Left cardiac atrium (tissue), 4 donors: ENCODE measurements at places on chromosomes 2 and 18.

- DNase-seq: peak; percentile 71
Observed at GRCh38 chr2:17538844-17539554, 1.5 kb upstream of the VSNL1 start.

DNA sequence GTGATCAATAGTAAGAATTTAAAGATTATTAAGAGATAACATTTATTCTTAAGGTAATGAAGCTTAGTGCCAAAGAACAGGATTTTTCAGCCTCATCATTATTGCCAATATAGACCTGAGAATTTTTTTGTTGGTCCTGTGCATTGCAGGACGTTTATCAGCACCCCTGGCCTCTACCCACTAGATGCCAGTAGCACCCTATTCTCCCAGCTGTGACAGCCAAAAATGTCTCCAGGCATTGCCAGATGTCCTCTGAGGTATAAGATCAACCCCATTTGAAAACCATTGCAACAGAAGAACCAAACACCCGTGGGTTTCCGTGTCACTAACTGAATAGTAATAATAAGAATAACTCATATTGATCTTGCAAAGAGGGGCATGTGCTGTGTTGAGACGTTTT lies 700.0 kb upstream of the SOX11 start:
- no peak for DNase-seq

DNA sequence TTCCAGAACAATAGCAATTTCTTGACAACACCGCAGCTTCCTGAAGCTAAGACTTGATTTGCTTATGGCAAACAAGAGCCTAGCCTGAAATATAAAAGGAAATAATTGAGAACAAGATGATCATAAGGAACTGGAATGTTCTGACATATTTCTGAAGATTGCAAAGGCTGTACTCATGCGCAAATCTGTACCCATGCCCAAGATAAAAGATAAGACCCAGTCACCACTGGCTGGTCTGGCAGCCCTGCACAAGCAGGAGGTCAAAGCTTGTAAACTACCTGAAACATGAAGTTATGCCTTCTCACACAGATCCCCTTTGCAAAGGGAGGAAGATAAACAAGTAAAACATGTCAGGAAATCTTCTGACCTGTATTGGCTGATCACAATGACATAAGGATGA lies 160.8 kb upstream of the GYPC start:
- no peak for DNase-seq

- DNase-seq: no peak
Observed at GRCh38 chr2:20400787-20401488, 45.9 kb upstream of the RHOB start.

- DNase-seq: peak; percentile 78
Observed at GRCh38 chr2:28452534-28453081, 43.3 kb upstream of the PLB1 start.

DNA sequence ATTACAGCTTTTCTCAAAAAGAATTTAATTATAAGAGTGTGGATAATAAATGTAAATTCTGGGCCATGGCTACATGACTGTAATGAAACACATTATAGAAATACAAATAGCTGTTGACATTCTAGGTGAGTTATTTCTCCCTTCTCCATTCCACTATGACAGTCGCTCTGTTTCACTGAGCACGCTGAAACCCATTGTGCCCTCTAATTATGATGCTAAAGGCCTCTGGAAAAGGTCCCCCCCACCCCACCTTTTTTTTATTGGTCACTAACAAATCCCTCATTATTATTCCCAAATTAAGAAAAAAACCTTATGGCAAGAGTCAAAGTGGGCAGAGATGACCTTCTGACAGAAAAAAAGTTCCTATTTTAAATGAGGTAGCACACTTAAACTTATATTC lies 285.0 kb upstream of the SIX3 start:
- DNase-seq: no peak

GRCh38 chr2:152240559-152241231 lies 65.1 kb upstream of the STAM2 start:
- DNase-seq: no peak

- no peak for DNase-seq
Observed at GRCh38 chr18:72768681-72769229, 99.0 kb downstream of the NETO1 start.

DNA sequence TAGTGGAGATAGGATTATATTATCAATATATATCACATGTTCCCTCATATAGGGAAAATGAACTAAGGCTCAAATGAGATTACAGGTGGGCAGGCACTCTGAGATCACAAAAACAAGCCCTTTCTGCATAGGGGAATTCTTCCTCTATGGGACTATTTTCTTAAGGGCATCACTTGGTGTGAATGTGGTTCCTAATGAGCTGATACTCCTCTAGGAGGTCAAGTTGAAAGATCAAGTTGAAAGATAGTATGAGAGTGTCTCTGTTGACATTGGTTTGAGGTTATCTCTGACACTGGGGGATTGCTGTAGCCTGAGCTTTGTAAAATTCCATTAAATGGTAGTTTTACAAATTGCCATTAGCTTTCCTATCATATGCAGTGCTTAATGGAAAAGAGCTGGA lies 270.4 kb downstream of the PRKCE start:
- no peak for DNase-seq

DNA sequence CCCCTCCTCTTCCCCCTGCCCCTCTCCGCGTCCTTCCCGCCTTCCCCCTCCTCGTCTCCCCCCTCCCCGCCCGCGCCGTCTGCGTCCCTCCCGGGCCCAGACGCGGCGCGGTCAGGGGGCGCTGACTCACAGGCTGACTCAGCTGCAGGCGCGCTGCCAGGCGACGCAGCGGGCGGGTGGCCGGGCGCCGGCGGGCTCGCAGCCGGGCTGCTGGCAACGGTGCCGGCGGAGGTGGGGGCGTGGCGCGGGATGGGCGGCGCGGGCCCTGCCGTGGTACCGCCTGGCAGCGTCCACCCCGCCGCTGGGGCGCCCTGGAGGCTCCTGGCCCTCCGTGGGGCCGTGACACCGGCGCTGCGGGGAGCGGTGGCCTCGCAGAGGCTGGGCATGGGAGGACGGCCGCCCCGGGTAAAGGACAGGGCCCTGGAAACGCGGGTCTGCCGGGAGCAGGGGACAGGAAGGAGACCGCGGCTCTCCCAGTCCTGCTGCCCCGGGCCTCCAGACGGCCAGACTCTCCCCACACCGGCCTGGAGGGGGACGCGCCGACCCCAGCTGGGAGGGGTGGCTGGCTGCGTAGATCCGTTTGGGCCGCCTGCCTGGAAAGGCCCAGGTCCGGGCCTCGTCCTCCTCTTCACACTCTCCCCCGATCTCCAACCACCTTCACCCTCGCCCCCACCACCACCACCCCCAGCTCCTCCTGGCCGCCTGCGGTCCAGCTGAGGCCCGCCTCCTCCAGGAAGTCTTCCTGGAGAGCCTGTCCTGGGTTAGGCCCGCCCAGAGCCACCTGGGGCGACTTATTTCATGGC lies 10.0 kb upstream of the PROC start:
- peak; percentile 93 for DNase-seq

DNA sequence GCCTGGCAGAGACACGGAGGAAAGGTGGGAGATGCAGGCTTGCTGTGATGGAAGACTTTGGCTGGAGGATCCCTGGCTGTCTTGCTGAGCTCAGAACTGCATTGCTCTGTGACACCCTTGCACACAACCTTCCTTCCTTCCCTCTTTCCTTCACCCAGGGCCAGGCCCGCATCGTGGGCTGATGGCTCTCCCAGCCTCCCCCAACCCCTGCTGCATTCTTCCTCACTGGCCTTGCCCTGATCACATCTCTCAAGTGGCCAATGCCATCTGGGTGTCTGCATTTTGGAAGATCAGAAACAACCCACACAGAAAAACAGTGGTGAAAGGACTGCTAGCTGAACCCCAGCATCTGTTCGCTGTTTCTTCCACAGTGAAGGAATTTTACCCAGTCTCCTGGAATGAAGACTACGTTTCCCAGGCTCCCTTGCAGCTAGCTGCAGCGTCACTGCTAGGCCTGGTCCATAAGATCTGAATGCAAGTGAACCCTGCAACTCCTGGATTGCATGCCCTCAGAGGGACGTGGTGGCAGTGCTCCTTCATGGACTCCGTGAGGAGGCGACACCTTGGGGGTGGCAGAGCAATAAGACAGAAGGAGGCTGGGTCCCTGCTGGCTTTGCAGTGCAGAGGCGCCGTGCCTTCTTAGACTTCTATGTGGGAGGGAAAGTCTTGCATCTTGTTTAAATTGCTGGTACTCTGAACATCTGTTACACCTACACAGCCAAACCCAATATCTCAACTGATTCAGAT lies 78.9 kb upstream of the YWHAQ start:
- no peak for DNase-seq

DNA sequence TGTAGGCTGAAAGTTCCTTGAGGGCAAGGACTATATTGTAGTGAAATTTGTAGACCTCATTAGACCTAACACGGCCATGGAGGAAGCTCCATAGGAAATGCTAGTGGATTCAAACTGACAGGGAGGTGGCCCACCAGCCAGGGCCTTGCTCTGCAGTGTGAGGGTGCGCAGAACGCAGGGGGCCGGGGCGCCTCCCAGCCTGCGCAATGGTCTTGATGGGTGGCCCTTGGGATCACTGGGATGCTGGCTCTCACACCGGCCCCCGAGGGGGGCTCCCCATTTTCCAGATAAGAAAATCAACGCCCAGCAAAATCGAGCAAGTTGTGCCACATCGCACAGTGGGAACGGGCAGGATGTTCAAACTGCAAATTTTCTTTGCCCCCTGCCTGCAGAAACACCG lies 655.4 kb downstream of the GALR1 start:
- no peak for DNase-seq

GRCh38 chr18:78168526-78168925 lies 811.1 kb upstream of the SALL3 start:
- DNase-seq: no peak

DNA sequence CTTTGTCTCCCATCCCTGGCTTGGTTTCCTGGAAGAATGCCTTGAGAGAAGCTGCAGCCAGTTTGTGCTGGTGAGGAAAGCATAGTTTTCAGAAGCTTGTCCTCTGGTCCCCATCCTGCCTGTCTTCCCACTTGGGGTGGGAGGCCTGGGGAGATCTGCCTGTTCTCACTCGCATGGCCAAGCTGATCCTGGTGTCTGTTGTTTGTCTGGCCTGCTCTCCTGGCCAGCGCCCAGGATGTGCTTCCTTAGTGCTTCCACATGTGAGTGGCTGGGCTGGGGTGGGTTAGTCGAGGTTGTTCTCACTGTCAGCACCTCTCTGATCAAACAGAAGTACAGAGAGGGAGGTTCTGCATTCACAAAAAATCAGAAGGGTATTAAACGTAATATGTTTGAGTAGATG lies 49.5 kb downstream of the PTPRM start:
- peak; percentile 48 for DNase-seq

GRCh38 chr18:715626-716025 lies 3.2 kb upstream of the ENOSF1 start:
- no peak for DNase-seq

- no peak for DNase-seq
Observed at GRCh38 chr2:41241325-41242000, 789.6 kb upstream of the SLC8A1 start.

- no peak for DNase-seq
Observed at GRCh38 chr2:144780983-144781382, 261.1 kb upstream of the ZEB2 start.

- DNase-seq: no peak
Observed at GRCh38 chr2:218188528-218188927, 21.8 kb upstream of the CXCR1 start.

GRCh38 chr2:69544951-69545350 lies 98.6 kb downstream of the AAK1 start:
- no peak for DNase-seq

GRCh38 chr2:16709769-16710168 lies 44.1 kb upstream of the CYRIA start:
- DNase-seq: no peak

GRCh38 chr18:23835091-23835490 lies 145.8 kb downstream of the LAMA3 start:
- DNase-seq: no peak

DNA sequence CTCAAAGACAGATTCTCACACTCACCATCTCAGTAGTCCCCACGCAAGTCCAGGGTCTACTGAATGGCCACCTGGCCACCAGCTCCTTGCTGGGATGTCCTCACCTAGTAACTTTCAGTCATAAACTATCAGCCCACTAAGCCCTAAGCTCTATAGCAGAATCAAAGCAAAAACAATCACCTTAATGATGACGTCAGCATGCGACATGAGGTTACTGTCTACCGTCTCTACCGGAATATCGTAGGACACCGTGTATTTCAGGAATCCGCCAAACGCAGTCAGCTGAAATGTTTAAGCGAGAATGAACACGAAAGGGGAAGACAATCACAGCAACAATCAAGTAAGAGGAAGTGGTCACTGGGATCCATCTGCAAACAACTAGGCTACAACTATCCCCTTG lies 81.8 kb downstream of the LAMA1 start:
- no peak for DNase-seq

- no peak for DNase-seq
Observed at GRCh38 chr18:77140030-77140429, 7.4 kb upstream of the MBP start.

DNA sequence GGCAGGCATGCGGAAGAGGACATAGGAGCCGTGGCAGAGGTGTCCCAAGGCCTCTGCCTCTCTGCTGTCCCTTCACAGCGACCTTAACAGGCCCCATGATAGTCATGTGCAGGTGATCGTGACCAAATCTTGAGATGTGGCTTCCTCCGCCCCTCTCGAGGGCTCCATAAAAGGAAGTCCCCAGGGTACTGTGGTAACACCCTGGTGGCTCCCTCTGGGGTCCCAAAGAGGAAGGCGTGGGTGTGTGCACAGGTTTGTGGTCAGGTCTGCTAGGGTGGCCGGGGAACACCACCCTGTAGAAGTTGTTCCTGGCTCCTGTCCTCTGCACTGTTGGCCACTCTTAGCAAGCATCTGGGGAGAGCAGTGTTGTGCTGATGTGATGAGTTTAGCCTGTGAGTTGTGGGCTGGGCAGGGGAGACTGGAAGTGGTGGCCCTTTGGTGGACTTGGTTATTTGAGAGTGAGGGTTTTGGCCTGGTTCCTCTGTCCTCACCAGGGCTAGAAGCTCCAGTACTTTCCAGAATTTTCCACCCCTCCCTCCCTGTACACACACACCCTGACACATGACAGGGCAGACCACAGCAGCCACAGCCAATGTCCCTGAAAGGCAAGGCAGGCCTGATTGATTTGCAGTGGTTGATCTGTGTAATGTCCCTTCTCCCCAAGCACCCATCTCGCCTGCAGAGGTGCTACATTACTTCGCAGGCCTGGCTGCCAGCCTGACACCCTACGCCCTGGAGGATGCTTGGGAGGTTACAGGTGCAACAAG lies 68.9 kb upstream of the BOD1L2 start:
- DNase-seq: no peak

DNA sequence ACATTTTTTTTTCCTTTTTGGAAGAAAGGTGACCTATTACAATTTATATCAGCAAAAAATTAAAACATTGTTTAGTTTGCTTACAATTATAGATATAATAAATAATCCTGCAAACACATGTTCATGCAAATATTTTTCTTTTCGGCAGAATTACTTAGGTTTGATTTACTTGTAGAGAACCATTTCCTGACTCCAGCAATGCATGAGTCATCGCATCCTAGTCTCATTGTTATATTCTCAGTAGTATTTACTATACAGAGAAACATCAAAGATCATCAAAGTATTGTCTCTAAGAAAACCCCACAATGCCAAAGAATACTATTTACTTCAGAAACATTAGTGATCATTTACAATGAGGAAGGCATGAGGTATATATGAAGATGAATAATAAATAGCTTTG lies 40.4 kb upstream of the MTIF2 start:
- no peak for DNase-seq
